ENCODE measurements at places on chromosomes 1 and 21.

DNA sequence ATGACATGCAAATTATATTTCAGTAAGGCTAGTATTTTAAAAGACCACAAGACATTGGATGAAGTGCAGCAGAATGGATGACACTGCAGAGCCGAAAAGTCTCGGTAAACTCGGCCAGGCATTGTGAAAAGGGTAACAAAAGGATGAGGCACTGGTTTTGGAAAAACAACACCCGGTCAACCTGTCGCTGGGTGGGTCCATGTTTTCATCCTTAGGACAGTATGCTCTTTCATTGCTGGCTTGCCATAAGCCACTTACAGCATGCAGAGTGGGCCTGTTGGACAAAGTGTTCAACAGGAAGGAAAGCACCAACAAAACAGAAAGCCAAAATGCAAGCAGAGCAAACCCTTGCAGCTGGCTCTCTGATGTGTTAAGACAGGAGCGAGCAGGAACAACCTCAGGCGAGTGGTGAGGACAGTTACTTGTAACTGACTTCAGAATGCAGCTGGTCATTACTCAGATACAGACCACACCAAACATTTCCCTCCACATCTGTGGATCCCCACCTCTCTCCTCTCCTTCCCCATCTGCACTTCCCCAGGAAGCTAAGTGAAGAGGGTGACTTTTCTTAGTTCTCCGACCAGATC is 2.9 kb upstream of the RCAN1 start:
- no peak for DNase-seq

DNA sequence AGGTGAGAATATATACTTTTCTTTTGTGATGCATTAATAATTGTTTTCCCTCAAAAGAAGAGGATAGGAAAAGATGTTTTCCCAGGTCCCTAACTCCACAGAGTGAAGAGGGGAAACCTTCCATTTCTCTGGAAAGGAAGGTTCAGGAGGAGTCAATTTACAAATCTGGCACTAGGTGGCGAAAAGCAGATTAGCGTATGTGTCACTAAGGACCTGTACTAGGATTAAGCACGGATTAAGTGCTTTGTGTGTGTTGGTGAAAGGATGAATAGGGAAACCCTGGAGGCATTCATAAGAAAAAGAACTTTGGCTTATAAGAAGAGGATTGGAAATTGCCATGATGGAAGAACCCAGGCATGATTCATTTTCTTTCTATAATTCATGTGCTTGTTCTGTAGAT is 410.1 kb upstream of the PLXNA2 start:
- peak; percentile 9 for DNase-seq

DNA sequence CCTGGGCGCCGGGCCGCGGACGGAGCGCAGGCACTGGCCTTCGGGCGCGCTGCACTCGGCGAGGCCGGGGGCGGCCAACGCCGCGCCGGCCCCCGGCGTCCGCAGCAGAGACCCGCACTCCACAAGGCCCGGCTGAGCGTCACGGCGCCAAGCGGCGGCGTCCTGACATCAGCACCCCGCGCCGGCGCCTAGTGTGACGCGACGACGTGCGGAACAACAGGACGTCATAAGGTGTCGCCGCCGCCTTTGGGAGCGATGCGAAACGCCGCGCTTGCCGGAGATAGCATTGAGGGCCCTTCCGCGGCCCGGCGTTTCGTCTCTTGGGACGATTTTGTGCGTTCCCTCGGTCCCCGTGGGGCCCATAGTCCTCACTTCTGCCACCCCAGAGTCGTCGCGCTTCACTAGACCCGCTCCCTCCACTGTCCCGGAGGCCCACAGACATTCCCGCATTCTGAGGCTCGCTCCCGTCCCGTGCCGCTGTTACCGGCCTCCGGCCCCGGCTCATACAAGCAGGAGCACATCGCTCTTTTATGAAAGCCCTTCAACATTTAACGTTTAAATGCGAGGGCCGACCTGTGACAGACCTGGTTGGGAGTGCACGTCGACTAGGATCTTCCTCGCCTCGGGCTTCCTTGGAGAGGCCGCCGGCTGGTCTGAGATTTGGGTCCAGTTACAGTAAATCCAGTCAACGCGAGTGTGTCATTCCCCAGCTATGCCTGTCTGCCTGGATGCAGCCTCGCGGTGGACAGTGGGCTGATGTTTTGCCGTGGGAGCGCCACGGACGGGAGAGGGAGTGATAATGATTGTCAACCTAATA is at the start of gene SSU72:
Gene SSU72, minus strand, starts transcription at position 143 of the 817 bp plus-strand sequence. CDS start 306 bp downstream, outside the sequence.
- DNase-seq, result peak; percentile 59

- DNase-seq, result no peak
Observed at GRCh38 chr21:15567191-15567590, 162.6 kb upstream of the USP25 start.

GRCh38 chr1:98870959-98871903 is 133.4 kb downstream of the PLPPR5 start:
- no peak for DNase-seq

DNA sequence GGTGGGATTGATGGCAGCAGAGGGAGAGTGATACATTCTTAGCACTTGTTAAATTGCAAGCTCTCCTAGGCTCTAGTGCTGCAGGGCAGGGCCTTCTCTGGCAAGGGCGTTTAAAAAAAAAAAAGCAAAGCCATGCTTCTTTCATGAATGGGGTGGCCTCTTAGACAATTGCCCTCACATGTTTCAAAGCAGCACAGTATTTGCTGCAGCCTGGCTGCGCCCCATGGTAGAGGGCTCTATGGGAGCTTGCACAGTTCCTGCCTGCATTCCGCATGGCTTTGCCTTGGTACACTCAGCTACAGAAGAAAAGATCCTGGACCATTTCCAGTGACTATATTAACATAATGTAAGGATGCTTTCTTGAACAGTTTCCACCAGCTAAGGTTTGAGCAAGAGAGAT is 267.2 kb downstream of the ZNF648 start:
- no peak for DNase-seq

DNA sequence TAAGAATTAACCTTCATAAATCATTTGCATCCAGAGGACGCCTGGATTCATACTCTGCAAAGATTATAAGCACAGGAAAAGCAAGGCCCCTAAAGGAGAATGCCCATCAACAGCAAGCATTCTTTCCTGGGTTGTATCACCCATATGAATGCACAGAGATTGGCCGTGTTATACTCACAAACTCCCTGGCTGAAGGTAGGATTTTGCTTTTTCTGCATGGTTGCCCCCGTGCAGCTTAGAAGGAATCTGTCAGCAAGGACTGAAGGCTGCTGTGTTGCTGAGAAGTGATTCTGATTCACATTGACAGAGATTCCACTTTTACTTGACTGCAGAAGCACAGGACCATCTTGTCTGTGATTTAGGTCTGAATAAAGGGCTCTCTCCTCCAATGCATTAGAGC is 283.0 kb downstream of the LRRIQ3 start:
- DNase-seq, result no peak

- DNase-seq, result no peak
Observed at GRCh38 chr1:194420706-194421105, 1234.3 kb upstream of the B3GALT2 start.

- DNase-seq, result no peak
Observed at GRCh38 chr1:76209238-76209637, 134.7 kb downstream of the ST6GALNAC3 start.

DNA sequence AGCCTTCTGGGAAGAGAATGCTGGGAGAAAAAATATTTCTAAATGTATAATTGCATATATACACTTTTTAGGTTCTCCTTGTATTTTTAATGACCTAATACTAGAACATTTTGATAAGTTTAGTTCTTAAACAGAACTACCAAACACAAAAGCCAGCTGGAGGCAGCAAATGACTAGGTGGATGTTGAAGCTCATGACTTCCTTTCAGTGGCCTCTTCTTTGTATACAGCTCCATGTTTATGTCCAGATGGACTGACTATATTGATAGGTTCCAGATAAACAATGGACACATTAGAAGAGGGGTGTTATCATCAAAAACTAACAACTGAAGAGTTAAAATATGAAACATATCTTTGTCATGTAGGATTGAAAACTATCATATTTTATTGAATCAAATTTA is 52.5 kb downstream of the LRRC8D start:
- DNase-seq, result no peak

- DNase-seq, result no peak
Observed at GRCh38 chr1:29836651-29837646, 600.6 kb downstream of the PTPRU start.

GRCh38 chr1:6651909-6652308 is 27.2 kb downstream of the THAP3 start:
- DNase-seq, result no peak

DNA sequence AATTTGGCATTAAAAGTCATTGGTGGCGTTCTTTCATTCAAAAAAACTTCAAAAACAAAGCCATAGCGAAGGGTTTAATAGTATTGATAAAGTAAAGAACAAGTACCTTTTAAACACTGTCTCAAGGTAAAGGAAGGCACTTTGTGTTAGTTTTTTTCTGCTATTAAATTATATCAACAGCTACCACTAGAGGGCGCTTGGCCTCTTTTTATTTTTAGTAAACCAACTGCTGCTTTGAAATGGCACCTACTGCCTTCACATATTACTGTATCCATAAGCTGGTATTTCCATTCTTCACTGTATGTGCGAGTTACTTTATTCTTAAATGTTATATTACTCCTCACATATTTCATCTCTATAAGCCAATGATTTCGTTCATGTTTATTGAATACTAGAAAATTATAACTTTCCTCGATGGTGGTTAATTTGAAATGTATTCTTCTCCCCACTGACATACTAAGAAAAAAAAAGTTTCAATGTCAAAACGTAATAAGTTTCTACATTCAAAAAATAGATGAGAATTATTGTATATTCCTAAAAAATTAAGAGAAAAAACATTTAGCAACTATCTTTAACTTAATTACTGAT is 125.7 kb upstream of the CXADR start:
- DNase-seq, result peak; percentile 33

GRCh38 chr1:12369258-12369657 is 139.4 kb downstream of the VPS13D start:
- peak; percentile 31 for DNase-seq

- DNase-seq, result no peak
Observed at GRCh38 chr1:54811739-54812655, 10.9 kb upstream of the TTC22 start.

- no peak for DNase-seq
Observed at GRCh38 chr1:233022246-233022645, 71.8 kb downstream of the NTPCR start.

- peak; percentile 53 for DNase-seq
Observed at GRCh38 chr1:21931171-21932093, 5.7 kb downstream of the HSPG2 start.

GRCh38 chr1:230818367-230818766 is 50.0 kb downstream of the C1orf198 start:
- no peak for DNase-seq

DNA sequence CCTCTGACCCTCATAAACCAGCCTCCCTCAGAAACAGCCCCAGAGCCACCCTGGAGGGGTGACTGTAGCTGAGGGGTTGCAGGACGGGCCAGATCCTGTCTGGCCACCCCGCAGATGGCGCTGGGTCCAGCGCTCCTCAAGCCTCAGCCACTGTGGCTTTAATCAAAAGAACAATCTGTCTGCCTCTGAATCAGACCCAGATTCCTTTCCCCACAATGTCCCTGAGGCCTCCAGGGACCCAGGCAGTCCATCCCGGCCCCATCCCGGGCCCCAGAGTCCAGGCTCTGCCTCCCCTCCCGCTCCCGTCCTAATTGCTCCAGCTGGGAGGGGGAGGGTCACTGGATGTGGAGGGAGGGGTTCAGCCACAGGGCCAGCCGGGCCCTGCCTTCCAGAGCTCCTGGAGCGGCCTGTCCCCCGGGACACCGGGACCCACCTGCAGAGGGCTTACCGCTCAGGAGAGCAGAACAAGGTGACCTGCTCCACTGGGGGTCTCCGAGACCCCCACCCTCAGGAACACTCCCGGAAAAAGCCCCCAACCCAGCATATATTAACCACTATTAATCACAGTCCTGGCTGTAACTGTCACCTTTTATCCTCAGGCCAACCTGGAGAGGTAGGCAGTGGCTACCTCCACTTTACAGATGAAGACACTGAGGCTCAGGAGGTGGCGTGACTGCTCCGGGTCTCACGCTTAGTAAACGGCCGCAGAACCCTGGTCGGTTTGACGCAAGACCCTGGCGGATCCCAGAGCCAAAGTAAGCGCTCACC is 836 bp upstream of the FBLIM1 start:
- DNase-seq, result no peak

DNA sequence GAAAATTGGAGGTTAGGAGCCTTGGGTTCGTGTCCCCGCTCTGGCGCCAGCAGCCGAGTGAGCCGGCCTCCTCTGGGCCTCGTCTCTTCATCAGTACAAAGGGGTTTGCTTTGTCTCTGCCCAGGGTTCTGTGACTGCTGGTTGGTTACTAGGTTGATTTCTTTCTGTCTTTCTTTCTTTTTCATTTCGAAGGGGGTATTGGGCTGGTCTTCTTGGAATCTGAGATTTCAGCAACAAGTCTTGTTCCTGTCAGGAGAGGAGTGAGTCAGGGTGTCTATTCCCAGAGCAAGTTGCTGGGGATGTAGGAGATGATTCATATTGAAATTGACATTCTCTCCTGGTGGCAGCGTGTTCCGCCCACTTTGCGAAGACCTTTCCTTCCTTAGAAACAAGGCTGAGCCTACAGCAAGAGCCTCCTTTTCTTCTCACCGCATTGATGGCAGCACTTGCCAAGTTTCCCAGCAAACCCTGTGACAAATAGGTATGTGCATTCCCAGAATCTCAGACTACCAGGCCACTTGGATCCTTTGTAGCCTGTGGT is 79.2 kb downstream of the MAN1C1 start:
- DNase-seq, result peak; percentile 77

GRCh38 chr1:78492386-78492950 is 1.7 kb downstream of the PTGFR start:
- DNase-seq, result peak; percentile 6

DNA sequence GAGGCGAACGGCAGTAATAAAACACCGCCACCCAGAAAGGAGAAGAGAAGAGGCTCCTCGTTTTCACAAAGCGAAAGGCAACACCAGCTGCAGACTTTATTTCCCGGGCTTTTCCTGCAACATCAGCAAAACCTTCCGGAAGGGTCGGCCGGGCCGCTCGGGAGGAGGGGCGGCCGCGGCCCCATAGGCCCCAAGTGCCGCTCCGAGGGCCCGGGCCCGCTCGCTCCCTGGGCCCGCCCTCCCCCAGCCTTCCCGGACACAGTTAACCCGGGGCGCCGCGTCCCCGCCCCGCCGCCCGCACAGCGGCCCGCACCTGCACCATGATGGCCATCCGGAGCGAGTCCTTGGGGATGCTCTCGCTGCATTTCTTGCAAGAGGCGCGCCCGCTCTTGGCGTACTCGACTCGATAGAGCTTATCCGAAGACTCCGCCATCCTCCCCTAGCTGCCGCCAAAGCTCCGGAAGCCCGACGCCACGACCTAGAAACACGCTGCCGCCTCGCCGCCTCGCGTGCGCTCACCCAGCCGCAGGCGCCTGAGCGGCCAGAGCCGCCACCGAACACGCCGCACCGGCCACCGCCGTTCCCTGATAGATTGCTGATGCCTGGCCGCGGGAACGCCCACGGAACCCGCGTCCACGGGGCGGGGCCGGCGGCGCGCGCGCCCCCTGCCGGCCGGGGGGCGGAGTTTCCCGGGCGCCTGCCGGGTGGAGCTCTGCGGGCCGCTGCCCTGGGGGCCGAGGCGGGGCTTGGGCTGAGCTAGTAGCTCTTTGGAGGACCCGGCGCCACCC is at the start of gene PARP1:
Gene PARP1, minus strand, starts transcription at position 597 of the 788 bp plus-strand sequence. Its CDS starts 164 bp downstream, at position 433.
- peak; percentile 79 for DNase-seq
